ENCODE measurements at places on chromosomes 5 and 9.

DNA sequence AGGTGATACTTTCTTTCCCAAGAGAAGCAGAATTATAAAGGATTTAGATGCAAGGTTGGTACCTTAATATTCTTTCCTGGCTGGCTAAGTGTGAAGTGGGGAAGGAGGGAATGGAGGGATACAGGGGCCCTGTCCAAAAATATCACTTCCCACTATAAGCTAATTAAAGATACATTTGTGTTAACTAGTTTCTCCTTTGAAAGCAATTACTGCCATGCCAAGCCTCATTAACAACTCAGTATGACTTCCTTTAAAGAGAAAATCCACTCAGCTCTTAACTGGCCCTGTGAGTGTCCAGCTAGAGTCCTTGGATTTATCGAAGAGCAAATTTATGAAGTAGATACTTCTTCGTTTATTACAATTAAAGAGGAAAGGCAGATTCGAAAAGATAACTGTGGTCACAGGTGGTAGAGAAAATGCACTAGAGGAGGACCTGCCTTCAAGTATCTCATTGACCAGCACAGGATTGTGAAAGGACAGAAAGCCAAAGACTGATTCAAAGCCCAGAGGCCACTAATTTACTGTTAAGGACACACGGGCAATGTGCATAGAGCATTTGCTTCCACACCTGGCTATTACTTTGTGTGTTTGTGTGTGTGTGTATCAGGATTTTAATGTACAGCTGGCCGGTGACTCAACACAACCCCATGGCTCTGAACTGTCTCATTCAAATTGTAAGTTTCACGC lies 11.2 kb upstream of the GLDC start:
- no peak for DNase-seq

- DNase-seq: no peak
These were observed 3.1 kb upstream of the AHRR start for GRCh38 chr5:318341-318897.

GRCh38 chr9:91915524-91916263 lies 34.3 kb downstream of the ROR2 start:
- no peak for DNase-seq

DNA sequence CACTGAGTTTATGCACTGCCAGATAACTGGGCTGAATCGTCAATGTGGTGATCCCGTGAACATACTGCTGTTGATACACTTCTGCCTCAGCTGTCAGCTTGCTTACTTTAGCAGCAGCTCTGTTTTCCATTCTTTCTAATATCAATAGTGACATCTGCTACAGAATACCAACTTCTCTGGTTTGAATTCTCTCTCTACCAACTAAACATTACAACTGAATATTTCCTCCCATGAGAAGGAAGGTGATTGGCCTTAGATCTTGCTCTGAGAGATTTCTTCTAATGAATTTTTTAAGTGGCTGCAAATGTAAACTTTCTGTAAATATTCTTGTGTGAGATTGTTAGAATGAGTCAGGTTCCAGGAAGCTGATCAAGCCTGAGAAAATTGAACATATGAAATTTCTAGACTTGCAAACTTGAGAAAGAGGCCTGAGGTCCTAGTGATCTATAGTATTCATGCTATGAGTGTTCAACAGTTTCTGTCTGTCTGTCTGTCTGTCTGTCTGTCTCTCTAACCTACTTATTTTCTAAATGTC lies 205.5 kb upstream of the CDKN2B start:
- DNase-seq: no peak

DNA sequence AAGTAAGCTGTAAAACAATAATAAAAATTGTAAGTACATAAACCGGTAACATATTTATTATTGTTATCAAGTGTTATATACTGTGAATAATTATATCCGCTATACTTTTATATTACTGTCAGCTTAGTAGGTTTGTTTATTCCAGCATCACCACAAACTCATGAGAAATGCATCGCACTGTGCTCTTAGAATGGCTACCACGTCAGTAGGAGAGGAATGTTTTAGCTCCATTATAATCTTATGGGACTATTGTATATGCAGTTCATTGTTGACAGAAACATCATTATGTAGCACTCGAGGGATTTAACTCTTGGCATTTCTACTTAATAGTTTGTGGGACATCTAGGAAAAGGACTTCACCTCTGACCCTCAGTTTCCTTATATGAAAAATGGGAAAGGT lies 16.4 kb downstream of the SLC12A2 start:
- no peak for DNase-seq

DNA sequence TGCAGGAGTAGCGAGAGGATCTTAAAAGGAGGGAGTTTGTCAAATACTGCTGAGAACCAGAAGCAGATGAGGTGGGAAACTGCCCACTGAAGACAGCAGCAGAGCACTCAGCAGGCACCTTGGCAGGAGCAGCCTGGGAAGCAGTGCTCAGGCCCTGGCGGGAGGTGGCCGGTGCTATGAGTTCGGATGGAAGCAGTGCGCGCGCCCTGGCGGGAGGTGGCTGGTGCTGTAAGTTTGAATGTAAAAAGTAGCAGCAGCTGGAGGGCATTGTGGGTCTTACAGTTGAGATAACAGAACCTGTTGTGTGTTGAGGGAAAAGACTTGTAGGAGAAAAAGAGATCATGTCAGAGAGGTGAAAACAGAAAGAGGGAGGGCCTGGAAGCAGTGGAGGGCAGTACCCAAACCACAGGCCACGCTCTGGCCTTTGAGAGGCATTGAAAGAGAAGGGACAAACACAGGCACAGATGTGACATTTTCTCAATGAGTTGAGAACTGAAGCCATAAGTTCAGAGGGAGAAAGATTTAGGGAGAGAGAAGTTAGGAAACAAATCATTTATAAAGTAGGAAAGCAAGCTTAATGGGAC lies 130.9 kb downstream of the ERCC6L2 start:
- DNase-seq: no peak

DNA sequence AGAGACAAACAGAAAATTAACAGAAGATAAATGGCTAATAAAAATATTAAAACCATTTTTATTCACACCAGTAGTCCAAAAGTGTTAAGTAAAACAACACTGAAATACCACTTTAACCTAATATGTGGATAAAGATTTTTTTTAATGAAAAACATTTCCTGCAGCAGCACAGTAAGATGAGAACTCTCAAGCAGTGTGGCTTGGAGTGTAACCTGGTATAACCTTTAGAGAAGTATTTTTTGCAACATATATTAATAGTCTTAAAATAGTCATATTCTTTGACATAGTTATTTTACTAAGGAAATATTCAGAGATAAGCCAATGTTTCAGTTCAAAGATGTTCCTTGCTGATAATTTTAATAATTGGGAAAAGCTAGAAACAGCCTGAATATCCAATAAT lies 644.4 kb downstream of the PDE4D start:
- DNase-seq: no peak

DNA sequence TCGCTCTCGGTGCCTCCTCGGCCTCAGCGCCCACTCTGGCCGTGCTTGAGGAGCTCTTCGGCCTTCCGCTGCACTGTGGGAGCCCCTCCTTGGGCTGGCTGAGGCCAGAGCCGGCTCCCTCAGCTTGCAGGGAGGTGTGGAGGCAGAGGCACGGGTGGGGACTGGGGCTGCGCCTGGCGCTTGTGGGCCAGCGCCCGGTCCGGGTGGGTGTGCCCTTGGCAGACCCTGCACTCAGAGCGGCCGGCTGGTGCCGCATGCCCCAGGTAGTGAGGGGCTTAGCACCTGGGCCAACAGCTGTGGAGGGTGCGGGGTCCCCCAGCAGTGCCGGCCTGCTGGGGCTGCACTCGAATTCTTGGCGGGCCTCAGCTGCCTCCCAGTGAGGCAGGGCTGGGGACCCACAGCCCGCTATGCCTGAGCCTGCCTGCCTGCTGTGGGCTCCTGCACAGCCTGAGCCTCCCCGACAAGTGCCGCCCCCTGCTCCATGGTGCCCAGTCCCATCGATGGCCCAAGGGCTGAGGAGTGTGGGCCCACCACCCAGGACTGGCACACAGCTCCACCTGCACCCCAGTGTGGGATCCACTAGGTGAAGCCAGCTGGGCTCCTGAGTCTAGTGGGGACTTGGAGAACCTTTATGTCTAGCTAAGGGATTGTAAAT lies 2085.2 kb upstream of the ACO1 start:
- DNase-seq: no peak

- DNase-seq: no peak
These were observed 15.0 kb downstream of the GFI1B start for GRCh38 chr9:132993511-132993939.

DNA sequence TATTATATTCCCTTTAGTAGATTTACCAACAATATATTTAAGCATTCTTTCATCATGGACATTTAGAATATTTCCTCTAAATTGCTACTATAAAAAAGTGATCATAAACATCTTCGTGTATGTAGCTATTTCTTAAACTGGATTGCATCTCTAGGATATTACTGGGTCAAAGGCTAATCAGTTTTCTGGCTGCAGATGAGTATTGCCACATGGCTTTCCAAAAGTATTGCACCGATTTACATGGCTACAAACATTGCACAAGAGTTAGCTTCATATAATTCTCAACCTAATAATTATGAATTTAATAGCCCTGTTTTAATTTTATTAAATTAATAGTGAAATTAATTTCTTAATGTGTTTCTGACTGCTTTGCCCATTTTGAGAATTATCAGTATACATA lies 183.4 kb downstream of the DMRT2 start:
- DNase-seq: no peak

DNA sequence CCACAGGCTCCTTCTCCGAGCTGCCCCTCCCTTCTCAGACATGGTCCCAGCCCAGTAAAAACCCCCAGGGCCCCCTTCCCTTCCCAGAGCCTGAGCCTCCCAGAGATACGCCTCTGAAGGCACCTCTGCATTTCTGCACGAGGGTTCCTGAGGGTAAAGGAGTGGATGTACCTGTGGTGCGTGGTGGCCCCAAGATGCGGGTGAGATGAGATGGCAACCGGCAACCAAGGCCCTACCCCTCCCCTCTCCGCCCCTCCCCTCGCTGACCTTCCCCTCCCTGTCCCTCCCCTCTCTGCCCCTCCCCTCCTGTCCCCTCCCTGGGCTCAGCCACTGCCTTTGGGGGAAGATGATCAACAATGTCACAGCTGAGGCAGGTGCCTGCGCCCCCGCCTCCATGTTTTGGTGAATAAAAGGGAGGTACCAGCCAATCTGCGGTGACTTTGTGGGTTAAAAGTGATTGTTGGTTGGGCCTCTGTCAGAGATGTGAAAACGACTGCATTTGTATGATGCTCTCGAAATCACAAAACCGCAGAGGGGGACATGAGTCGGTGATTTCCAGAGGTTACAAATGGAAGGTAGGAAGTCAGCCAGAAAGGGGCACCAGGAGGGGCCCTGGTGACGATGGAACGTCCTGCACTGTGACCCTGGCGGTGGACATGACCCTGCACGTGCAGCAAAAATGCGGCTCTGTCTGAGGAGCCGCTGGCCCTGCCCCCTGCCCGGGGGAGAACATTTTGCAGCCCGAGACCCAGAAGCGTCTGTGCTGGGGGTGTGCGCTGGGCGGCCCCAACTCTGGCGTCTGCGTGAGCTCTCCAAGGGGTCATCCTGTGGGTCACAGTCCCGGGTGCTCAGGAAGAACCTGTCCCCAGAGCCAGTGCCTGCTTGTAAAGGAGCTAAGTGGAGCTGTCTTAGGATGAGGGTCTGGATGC lies 3.7 kb downstream of the LCN9 start:
- no peak for DNase-seq

GRCh38 chr9:109975574-109976295 lies 195.7 kb downstream of the PALM2AKAP2 start:
- no peak for DNase-seq

DNA sequence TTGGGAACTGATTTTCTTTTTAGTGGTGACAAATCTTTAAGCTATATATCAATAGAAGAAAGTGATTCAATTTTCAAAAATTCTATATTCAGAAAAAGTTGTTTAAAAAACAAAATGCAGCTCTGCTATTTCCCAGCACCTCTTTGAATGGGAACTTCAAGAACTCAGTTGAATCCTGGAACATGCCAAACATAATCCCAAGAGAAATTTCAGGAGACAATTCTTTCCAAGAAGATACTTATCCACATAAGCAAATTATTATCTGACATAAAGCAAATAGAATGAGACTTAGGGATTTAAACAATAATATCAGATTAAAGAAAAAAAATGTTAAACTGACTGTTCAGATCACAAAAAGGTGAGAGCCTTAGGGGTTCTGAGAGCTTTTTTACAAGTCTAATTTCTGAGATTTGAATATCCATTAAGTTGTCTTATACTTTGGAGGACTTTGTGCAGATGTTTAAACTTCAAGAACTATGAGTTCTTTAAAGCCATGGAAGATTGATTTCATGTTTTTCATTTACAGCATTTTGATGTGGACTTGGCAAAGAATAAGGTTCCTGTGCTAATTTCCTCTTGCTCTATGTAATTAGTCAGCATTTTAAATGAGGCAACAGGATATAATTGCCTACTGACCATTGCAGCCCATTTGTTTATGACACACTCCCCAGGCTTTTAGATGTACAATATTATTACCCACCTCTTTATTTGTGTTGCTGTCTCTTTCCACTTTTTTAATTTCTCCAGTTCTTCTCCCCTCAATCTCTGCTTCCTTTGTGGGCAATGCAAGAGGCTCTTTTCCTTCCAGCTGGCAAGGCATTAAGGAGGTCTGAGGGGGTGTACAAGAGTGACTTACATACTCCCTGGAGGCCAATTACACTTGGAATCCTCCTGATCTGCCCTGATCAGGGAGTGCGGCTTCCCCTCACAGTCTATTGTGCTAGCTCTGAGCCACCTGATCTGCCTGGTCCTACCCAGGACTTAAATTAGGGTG lies 419.1 kb downstream of the NR2F1-AS1 start:
- DNase-seq: no peak

GRCh38 chr9:71647094-71647591 lies 121.2 kb downstream of the CEMIP2 start:
- no peak for DNase-seq

- DNase-seq: no peak
These were observed 45.3 kb downstream of the STOM start for GRCh38 chr9:121324755-121325154.
